Left colon (tissue), 2 donors: ENCODE measurements at places on chromosomes 6 and 20. TPM values are rescaled to one million over a fixed set of nuclear protein-coding genes. Genes with fewer than 3 reads are reported as not detected.

GRCh38 chr20:9810738-9811137, 28.1 kb downstream of the PAK5 start:
- DNase-seq, result no peak

DNA sequence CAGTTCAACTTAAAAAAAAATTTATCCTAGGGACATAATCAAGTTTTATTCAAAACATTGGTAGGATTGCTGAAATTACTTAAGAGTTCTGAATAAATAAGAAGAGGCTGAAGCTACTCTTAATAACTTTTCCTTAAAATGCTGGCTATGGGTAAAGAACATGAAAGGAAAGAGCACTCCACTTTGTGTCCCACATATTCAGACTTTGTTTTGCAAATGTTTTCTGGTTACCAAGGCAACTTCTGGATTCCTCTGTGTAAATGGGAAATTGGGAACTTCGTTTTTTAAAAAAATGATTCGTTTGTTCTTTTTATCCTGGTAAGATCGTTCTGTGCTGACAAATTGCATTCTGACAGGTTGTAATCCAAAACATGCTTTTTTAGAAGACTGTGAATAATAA, 115.0 kb downstream of the KIF6 start:
- DNase-seq, result no peak

GRCh38 chr6:127342946-127343808, at the start of gene ECHDC1:
Gene ECHDC1 (minus strand): TSS chr6:127343609. CDS start chr6:127331028, 12,581 bp downstream.
- peak; percentile 62 for DNase-seq

DNA sequence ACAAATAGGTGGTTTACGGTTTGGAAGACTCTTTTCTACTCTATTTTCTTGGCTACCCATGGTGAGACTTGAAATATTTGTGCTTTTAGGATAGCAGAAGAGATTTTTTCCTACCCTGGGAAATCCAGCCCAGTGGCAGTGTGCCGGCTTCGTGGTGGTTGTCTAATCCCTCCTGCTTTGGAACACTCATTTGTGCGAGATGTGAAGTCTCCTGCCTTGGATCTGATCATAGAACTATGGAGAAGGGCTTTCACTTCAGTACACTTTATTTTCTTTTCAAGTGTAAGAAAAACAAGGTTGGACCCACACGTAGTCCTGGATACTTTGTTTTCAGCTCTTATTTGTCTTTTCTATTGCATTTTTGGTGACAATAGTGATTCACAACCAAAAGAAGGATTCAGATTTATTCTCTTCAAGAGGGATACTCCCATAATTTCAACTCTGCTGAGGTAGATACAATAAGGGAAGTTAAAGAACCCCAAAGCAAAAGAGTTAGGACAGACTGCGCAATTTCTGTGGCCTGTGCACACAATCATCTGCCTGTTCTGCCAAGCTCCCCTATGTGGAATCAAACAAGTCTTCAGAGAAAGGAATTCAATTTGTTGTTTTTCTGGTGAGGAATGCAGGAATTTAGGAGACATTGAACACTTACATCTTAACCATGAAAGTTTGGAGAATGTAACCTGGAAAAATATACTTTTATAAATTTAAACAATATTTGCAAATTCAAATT, 413.2 kb downstream of the GJA1 start:
- no peak for DNase-seq

GRCh38 chr6:20709451-20709850, 175.2 kb downstream of the CDKAL1 start:
- DNase-seq, result no peak

- no peak for DNase-seq
Measured at GRCh38 chr6:83436674-83437073, 5.8 kb upstream of the ME1 start.

DNA sequence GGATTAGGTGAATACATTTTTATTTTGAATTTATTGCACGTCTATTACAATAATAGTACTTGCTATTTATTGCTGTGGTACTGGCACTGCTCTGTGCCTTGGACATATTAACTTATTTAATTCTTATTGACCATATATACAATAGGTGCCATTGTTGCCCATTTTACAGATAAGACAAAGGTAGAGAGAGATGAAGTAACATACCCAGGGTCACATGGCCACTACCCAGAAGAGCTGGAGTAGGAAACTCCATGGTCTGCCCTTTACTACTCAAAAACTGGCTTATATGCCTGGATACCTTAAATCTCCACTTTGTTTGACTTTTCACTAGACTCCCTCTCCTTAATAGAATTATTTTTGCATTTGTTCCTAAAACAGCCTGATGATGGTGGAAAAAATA, 67.5 kb downstream of the ADGRG6 start:
- DNase-seq, result no peak

The SLC32A1 gene
- total RNA-seq, result 0.20 TPM

The COX4I2 gene
- total RNA-seq, result not detected

The SAMD3 gene
- 2.0 TPM for total RNA-seq
